ENCODE measurements at places on chromosomes 16 and 17.

DNA sequence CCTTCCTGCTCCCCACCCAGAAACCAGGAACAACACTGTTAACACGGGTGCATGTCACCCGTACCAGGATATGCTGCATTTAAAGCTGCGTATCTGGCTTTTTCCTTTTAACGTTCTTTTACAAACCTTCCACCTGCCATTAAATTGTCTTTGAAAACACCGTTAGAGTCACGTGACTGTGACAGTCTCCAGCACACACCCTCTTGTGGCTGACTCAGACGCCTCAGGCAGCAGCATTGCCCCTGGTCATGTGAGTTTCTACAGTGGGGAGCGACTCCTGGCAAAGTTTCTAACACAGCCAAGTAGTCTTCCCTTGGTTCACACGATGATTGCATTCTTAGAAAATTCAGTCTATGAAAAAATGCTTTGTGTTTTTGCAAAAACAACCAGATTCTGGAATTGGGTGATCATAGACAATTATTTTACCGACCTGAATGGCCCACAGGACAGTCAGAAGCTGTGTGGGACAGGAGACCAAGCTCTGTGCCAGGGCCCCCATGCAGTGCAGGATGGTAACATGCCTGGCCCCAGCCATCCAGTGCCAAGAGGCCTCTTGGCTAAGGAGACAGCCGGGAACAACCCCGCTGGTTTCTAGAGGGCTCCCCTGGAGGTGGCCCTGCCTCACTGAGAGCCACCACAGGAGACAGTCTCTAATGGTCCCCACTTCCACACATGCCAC is 199.1 kb downstream of the KATNIP start:
- no peak for DNase-seq

DNA sequence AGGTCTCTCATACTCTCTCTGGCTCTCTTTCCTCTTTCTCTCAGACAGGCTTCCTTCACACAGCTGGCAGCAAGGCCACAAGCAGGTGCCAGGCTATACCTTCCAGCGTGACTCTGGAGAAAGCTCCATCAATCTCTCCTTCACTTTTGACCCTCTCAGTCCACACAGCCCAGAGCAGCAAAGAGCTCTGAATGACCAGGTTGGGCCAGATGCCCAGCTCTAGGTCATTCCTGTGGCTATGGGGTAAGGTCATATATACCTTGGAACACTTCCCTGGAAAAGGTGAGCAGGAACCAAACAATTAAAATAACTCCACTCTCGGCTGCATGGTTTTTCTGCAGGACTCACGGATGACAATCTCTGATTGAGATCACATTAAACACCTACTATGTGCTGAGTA is 8.8 kb downstream of the ADAP2 start:
- no peak for DNase-seq

- no peak for DNase-seq
Observed at GRCh38 chr17:63399316-63399715, 46.8 kb downstream of the CYB561 start.

- no peak for DNase-seq
Observed at GRCh38 chr16:66898933-66899309, 18.6 kb downstream of the PDP2 start.

GRCh38 chr17:70552982-70553334 is 383.6 kb downstream of the KCNJ2 start:
- no peak for DNase-seq

- DNase-seq, result no peak
Observed at GRCh38 chr17:56604691-56605290, 11.3 kb downstream of the NOG start.

DNA sequence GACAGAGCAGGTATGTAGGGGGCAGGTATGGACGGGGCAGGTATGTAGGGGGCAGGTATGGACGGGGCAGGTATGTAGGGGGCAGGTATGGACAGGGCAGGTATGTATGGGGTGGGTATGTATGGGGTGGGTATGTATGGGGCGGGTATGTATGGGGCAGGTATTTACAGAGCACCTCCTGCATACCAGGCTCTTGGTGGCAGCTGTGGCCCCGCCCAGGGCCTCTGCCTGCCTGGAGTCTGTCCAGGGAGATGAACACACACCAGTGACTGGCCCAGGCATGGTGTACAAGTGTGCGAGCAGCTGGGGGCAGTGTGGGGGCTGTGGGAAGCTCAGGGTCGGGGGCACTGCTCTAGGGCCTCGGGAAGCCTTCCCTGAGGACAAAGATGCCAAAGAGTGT is 4.4 kb downstream of the RPL3L start:
- DNase-seq, result no peak

DNA sequence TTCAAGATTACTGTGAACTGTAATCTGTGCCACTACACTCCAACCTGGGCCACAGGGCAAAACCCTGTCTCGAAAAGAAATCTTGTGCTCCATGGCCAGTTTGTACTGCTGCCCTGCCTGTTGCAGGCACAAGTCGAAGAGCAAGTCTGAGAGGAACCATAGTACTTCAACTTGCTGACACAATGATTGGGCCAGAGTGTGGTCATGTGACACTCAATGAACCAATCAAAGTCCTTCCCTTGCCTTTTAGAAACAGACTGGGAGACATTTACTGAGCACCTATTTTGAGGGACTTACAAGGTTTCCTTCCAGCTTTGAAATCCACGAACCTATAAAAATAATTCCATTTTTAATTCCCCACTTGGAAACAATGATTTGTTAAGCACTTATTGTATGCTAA is 39.8 kb upstream of the TMC5 start:
- DNase-seq, result no peak

DNA sequence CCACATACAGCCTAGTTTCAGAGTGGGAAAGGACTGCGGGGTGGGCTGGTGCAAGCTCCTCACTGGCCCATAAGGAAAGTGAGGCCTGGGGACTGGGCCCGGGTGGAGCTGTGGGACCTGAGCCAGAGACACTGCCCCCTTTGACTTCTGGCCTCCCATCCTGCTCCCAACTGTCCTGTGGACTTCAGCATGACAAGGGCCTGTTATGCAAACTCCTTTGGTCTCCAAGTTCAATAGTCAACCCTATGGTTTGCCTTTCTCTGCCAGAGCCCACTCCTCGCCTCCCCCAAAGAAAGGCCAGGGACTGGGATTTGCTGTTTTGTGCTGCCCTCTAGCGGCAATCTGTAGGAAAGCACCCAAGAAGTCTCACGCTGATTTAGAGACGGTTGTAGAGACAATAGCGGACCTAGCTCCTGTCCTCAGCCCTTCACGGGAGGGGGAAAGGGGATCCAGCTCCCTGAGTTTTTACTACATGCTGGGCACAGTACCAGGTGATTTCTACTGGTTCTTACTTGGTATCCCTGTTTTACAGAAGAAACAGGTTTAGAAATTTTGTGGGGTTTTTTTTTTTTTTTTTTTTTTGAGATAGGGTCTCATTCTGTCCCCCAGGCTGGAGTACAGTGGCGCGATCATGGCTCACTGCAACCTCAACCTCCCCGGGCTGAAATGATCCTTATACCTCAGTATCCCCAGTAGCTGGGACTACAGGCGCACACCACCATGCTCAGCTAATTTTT is 1.2 kb upstream of the TLCD3B start:
- DNase-seq, result no peak

- no peak for DNase-seq
Observed at GRCh38 chr16:10880594-10881452, 3.8 kb downstream of the CIITA start.

GRCh38 chr16:72620348-72620747 is 427.6 kb downstream of the ZFHX3 start:
- DNase-seq, result no peak

GRCh38 chr17:52071712-52072111 is 86.8 kb downstream of the CA10 start:
- no peak for DNase-seq

DNA sequence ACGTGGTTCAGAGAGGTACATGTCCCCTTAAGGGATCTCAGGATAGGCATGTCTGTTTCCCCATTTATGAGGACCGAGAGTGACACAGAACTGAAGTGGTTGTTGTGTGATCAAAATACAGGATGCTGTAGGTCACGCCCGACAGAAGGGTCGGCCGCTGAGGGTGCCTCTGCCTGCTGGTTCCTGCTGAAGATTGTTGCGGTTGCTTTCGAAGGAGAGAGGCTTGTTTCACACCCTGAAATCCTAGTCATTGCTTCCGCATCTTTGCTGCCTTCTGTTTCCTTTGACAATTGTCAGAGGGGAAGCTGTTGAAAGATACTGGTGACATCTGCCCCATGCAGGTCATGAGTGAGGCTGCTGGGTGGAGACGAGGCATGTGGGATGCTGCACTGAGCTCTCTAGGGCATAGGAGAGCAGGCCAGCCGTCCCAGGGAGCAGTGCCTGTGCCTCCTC is 3.8 kb upstream of the NAT9 start:
- no peak for DNase-seq

DNA sequence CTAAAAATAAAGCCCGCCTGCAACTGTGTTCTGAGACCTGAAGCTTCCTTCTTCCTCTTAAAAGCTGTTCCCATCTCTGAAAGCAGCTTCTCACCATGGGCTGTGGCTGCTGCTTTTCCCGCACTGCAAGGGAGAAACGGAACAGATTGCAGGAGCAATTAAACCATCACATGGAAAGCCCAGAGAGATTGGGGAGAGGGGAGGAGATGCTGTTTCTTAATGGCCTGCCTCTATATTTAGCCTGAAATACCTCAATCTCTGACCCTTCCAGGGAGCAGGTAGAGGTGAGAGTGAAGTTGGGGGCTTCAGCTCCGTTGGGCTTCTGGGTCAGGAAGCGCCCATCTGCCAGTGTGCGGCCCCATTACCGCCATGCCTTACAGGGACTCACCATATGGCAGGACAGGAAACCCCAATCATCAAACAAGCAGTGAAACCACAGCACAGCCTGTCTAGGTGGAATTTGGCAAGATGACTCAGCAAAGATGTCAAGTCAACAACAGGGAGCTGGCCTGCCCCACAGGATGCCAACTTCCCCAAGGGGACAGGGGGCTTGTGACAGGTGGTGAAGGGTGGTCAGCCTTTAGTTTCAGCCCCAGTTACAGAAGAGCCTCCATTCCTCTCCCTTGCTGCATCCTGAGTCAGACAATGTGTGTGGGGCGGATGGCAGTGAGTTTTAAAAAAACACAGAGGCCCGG is 286.6 kb upstream of the CCL2 start:
- peak; percentile 81 for DNase-seq

- DNase-seq, result no peak
Observed at GRCh38 chr17:81735264-81736102, 23.4 kb downstream of the SLC25A10 start.

DNA sequence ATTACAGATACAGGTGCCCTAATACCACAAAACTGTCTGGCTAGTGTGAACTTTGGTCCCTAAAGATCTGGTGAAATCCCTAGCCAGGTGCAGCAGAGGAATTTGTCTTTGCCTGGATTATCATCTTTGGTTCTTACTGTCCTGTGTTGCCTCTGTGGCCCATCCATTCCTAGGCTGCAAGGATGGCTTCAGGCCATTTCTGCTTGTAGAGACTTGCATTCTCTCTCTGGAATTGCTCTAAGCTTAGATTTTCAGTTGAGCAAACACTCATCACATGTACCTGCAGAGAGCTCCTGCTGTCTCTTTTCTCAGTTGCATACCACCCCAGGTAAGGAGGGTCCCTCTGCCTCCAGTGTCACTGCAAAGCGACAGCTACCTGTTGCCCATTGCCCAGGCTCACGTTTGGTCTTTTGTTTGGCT is 114.9 kb downstream of the PRKCA start:
- DNase-seq, result no peak

DNA sequence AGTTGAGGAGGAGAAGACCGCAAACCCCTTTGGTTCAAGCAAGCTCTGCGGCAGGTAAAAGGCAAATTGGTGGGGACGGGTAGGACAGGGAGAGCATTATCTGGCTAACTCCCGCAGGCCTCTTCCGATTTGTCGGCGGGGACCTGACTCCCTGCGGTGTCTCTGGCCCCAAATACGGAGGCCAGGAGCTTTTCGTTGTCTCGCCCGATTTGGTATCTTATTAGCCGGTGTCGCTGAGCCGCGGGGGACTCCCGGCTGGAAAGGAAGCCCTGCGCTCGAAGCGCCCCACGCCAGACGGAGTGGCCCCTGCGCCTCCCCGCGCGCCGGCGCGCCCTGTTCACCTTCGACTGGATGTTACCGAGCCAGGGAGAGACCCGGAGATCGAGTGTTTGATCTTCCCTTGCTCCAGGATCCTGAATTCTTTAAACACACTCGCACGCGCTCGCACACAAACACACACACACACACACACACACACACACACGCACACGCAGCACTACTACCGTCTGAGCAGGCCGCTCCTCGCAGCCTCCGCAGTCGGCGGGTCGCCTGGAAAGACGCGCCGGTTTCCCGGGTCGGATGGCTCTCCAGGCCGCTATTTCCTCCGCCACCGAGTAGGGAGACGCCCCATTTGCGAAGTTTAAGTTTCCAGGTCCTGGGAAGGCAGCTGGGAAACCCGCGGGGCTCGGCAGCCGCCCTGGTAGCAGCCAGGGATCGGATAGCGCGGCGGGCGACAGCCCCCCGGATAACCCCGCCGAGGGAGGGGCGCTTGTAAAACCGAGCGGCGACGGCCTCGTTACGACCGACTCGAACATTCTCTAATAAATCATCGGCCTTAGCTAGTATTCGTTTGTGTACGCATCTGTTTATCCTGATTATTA is 3.3 kb downstream of the PRAC1 start:
- no peak for DNase-seq

- DNase-seq, result no peak
Observed at GRCh38 chr17:2170023-2170422, 115.1 kb downstream of the HIC1 start.

- no peak for DNase-seq
Observed at GRCh38 chr17:76670020-76670717, 26.6 kb upstream of the ST6GALNAC1 start.

GRCh38 chr16:14502932-14503741 is 126.9 kb downstream of the PARN start:
- no peak for DNase-seq

GRCh38 chr17:72943826-72944689 is 148.4 kb downstream of the SLC39A11 start:
- no peak for DNase-seq

Data from vagina (tissue), 2 donors.